ENCODE measurements at places on chromosomes 7 and 10.
A peak's percentile ranks its signal among the peaks of the same experiment; 100 is the strongest.

DNA sequence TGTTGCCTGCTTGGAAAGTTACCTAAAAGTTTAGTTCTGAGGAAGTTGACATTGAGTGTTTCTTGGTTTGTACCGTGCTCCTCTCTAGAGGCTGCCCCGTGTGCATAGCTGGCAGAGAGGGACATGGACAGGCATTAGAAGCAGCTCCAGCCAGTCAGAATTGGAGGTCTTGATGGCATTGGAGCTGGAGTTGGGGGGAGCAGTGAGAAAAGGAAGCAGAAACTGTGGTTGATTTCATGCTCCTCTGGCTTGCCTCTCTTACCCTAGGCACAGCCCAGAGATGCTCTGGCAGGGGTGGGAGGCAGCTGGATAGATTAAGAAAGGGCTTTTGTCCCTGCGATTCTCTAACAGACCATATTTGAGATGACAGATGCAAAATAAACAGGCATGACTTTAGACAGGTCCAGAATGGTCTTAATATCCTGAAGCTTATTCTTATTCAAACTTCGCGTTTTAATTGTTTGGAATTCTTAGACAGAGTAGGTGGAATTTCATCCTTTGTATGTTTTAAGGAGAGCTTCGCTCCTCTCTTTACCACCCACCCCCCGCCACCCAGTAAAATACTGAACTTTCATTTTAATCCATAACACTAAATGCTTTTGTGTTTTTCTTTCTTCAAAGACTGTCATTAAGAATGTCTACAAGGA is 73.5 kb upstream of the GLCCI1 start:
- DNase-seq = no peak

DNA sequence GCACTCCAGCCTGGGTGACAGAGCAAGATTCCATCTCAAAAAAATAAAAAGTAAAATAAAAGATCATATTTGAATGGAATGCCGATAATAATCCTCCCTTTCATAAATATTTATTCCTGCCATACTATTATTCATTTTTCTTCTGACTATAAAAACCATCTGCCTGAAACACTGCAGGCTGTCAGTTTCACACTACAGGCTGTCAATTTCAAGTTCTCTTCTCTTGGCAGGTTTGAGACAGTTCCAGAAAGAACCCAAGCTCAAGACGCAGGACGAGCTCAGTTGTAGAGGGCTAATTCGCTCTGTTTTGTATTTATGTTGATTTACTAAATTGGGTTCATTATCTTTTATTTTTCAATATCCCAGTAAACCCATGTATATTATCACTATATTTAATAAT is 18.2 kb upstream of the AGBL3 start:
- DNase-seq = no peak

GRCh38 chr7:99728615-99729014 is 6.4 kb downstream of the CYP3A7 start:
- DNase-seq = no peak

- DNase-seq = no peak
These were observed 409.0 kb upstream of the NRP1 start for GRCh38 chr10:33743429-33743857.

DNA sequence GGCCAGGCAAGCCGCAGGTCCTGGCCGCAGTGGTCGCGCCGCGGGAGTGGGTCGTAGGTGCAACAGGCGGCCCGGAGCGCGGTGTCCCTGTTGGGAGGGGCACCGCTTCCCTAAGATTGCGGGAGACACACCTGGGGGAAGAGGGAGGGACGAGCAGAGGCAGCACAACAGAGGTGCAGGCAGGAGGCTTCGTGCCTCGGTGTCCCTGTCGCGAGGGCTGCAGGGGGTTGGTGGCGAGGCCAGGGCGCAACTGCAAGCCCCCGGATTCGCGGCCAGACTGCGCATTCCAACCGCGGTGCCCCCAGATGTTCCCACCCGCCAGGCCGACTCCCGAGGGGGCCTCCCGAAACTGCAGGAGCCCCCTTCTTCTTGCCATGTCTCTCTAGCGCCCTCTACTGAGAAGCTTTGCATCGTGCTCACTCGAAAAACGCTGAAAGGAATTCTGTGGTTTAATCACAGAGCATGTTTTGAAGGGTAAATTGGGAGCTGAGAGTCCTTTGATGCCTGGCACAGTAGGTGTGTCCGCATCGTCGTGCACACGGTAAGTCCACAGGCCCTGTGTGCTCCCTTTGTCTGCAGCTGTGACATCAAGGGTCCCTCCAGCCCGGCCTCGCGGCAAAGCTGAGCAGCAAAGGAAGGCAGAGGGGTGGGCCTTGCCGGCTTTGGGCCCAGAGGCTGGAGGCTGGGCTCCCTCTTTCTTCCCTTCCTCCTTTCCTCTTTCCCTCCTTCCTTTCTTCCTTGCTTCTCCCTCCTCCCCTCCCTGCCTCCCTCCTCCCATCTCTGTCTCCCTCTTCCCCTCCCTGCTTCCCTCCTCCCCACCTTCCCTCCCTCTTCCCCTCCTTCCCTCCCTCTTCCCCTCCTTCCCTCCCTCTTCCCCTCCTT is 6.2 kb upstream of the MBL2 start:
- no peak for DNase-seq

DNA sequence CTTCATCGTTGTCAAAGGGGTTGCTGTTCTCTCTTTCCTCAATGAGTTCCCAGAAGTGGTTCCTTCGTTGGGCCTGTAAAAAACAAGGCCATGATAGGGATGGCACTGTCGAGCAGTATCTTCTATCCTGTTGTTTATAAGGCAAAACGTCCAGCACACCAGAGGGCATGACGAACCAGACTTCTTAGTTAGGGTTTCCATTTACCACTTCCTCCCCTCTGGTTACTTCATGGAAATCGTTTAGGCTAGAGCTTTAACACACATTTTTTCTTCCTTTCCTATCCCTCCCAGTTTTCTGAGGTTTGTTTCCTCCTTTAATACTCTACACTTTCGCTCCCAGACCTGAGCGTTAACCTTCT is 24.7 kb downstream of the MKRN1 start:
- no peak for DNase-seq

GRCh38 chr7:129091484-129092002 is 36.6 kb upstream of the TNPO3 start:
- DNase-seq = peak; percentile 87

DNA sequence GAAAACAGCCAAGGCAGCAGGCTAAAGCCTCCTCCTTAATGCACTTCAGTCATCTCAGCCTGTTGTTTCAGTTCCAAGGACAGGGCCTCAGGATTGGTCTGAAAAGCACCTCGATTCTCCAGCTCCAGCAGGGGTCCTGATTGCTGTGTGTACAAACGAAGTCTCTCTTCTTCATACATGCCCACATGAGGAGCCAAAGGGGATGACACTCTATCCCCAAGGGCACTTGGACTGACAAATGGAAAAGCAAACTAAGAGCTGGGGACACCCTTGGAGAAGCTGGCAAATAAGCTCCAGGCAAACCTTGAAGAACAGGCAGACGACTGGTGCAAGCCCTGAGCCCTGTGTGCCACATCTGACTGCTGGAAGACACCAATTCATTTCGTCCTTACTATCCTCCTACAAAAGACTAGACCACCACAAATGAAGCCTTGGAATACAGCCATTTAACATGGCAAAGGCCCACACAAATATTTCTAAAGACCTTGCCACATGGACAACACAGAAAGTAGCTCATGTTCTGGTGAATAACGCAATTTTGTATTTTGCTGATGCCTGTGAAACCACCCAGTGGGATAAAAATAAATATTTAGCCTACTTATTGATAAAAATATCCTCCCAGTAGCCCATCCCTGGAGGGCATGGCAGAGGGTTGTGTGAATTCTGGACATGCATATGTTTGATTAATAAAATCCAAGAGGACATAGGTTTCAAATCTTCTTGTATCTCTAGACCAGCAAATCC is 61.9 kb downstream of the PARD3 start:
- DNase-seq = no peak

- DNase-seq = no peak
These were observed 5.4 kb downstream of the SFR1 start for GRCh38 chr10:104127411-104127810.
